Diencephalon (tissue), 1 donor: ENCODE measurements at places on chromosomes 7 and 10. TPM values are rescaled to one million over a fixed set of nuclear protein-coding genes. Genes with fewer than 3 reads are reported as not detected.

Gene FGFR2
- total RNA-seq, result 28.4 TPM

Gene GPR146
- 3.2 TPM for total RNA-seq

Gene SP8
- total RNA-seq, result 2.8 TPM

Gene CRTAC1
- total RNA-seq, result 55.8 TPM

Gene PRLHR
- 1.2 TPM for total RNA-seq

Gene CFAP43
- total RNA-seq, result 27.7 TPM

Gene ZNF32
- total RNA-seq, result 42.9 TPM

Gene CDK5
- 55.4 TPM for total RNA-seq

Gene SPDYE16
- 0.23 TPM for total RNA-seq

Gene FAM25A
- not detected for total RNA-seq

Gene LOXL4
- 0.46 TPM for total RNA-seq

Gene TMEM130
- 22.6 TPM for total RNA-seq

Gene ZNF138
- 65.7 TPM for total RNA-seq

Gene C10orf105
- total RNA-seq, result 2.1 TPM

Gene RARRES2
- 10.8 TPM for total RNA-seq

Gene LRIT1
- not detected for total RNA-seq

Gene HOXA11
- not detected for total RNA-seq

Gene LRRD1
- total RNA-seq, result 0.92 TPM

Gene HOXA5
- not detected for total RNA-seq

Gene PKD2L1
- 0.46 TPM for total RNA-seq

Gene FAM131B
- 78.4 TPM for total RNA-seq

Gene EPHA1
- total RNA-seq, result 7.8 TPM

Gene MEOX2
- 0.23 TPM for total RNA-seq

Gene PAOX
- total RNA-seq, result 5.1 TPM

Gene KNDC1
- 18.5 TPM for total RNA-seq

Gene FEZF1
- 12.2 TPM for total RNA-seq

Gene KCNH2
- 17.8 TPM for total RNA-seq

Gene HTRA1
- total RNA-seq, result 64.1 TPM

Gene CYP2C19
- total RNA-seq, result not detected

Gene ETV1
- 62.5 TPM for total RNA-seq

Gene FFAR4
- 1.2 TPM for total RNA-seq

Gene EGR2
- 1.2 TPM for total RNA-seq

Gene LRRC18
- total RNA-seq, result 0.23 TPM

Gene CALD1
- 43.6 TPM for total RNA-seq

Gene AGBL3
- 7.4 TPM for total RNA-seq

Gene SERPINE1
- total RNA-seq, result 0.23 TPM

Gene SPDYE5
- total RNA-seq, result not detected

Gene CCDC3
- 16.6 TPM for total RNA-seq

Gene ASB4
- 0.69 TPM for total RNA-seq

Gene TFPI2
- total RNA-seq, result 0.92 TPM

Gene EBLN1
- not detected for total RNA-seq

Gene CALML3
- total RNA-seq, result 0.69 TPM

Gene MMD2
- total RNA-seq, result 8.5 TPM

Gene GNGT1
- total RNA-seq, result not detected

Gene ZNF425
- total RNA-seq, result 5.8 TPM

Gene OIT3
- total RNA-seq, result 0.92 TPM

Gene ANKRD22
- total RNA-seq, result 0.46 TPM

Gene ZNF487
- 24.2 TPM for total RNA-seq

Gene NUTM2B
- 0.46 TPM for total RNA-seq

Gene PMS2
- 33.9 TPM for total RNA-seq

Gene PRSS37
- total RNA-seq, result not detected

Gene FAM25C
- total RNA-seq, result not detected
